Lower lobe of right lung (tissue), 2 donors: ENCODE measurements at places on chromosomes 3 and 15. TPM values are rescaled to one million over a fixed set of nuclear protein-coding genes. Genes with fewer than 3 reads are reported as not detected.

GRCh38 chr15:101025896-101026631, 106.9 kb downstream of the LRRK1 start:
- no peak for DNase-seq
- peaks cover 26% of the 10 kb centered on the region for H3K4me1 ChIP-seq
- H3K27ac ChIP-seq: no peak overlapping the region
- H3K36me3 ChIP-seq: peaks cover 63% of the 10 kb centered on the region
- H3K4me3 ChIP-seq: no peak overlapping the region

DNA sequence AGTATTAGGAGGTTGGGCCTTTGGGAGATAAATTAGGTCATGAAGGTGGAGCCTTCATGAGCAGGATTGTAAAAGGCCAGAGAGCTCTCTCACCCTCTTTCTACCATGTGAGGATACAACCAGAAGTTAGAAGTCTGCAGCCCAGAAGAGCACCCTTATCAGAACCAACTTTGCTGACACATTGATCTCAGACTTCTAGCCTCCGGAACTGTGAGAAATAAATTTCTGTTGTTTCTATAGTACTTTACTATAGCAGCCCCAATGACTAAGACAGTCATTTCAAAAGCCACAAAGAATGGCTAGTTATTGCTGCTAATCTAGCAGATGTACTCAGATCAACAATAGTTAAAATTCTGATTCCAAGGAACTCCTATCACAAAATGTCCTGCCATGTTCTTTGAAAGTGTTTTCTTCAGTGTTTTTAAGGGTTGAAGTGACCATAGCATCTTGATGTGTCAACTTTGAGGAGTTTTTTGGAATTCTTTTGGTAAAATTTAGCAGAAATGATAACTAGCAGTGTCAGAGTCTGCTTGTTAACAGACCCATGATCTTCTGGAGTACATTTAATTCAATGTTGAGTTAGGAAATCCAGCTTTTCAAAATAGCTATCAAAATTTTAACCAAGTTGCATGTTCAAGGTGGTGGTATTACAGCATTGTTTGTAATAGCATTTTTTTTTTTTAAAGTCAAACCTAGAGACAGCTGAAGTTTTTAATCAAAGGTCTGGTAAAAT, 10.3 kb downstream of the DZIP3 start:
- H3K27ac ChIP-seq: no peak overlapping the region
- no peaks in the 10 kb centered on the region for H3K36me3 ChIP-seq
- no peaks in the 10 kb centered on the region for H3K4me1 ChIP-seq
- H3K4me3 ChIP-seq: no peak overlapping the region
- DNase-seq: no peak

DNA sequence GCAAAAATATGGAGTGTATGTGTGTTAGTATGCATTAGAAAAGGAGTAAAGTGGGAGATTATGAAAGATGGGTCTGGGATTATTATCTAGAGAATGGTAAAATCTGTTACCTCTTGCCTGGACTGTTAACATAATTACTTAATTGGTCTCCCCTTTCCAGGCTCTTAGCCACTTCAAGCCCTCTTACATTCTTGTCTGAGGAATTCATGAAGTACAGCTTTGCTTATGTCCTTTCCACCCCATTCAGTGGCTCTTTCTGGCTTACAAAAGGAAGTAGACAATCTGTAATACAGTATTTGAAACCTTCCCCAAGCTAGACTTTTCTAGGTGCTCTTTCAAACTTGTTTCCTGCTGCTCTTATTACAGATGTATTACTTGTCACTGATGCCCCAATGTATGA, 129.8 kb downstream of the MBNL1 start:
- no peaks in the 10 kb centered on the region for H3K27me3 ChIP-seq
- H3K4me1 ChIP-seq: peaks cover 82% of the 10 kb centered on the region
- H3K27ac ChIP-seq: peak overlapping the region; percentile 42
- H3K4me3 ChIP-seq: no peak overlapping the region
- no peak for DNase-seq

GRCh38 chr3:115652738-115653137, 29.4 kb downstream of the GAP43 start:
- H3K4me3 ChIP-seq: no peak overlapping the region
- no peak overlapping the region for H3K27ac ChIP-seq
- H3K36me3 ChIP-seq: no peaks in the 10 kb centered on the region
- no peaks in the 10 kb centered on the region for H3K4me1 ChIP-seq
- no peaks in the 10 kb centered on the region for H3K27me3 ChIP-seq
- DNase-seq: no peak

DNA sequence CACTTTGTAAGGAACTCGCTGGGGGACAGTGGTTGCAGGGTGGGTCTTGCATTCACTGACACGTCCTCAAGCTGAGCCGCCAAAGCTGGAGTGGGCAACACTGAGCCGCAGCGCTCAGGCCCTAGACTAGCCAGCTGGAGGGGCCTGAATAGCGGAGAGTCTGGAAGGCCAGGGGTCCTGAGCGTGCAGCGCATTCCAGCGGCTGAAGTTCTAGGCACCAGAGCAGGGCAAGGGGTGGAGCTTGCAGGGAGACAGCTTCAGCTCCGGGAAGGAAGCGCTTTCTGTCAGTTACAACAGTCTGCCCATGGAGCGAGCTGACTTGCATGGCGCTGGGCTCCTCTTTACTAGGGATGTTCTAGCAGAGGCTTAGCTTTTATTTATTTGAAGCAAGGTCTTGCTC, 2.7 kb downstream of the MAP6D1 start:
- peaks cover 20% of the 10 kb centered on the region for H3K4me1 ChIP-seq
- no peak for DNase-seq
- no peaks in the 10 kb centered on the region for H3K27me3 ChIP-seq
- peaks cover under 1% of the 10 kb centered on the region for H3K36me3 ChIP-seq

- H3K36me3 ChIP-seq: no peaks in the 10 kb centered on the region
- no peak overlapping the region for H3K27ac ChIP-seq
- H3K4me3 ChIP-seq: no peak overlapping the region
- H3K27me3 ChIP-seq: no peaks in the 10 kb centered on the region
- H3K4me1 ChIP-seq: no peaks in the 10 kb centered on the region
Observed at GRCh38 chr15:62275831-62276230, 110.7 kb upstream of the C2CD4B start.

DNA sequence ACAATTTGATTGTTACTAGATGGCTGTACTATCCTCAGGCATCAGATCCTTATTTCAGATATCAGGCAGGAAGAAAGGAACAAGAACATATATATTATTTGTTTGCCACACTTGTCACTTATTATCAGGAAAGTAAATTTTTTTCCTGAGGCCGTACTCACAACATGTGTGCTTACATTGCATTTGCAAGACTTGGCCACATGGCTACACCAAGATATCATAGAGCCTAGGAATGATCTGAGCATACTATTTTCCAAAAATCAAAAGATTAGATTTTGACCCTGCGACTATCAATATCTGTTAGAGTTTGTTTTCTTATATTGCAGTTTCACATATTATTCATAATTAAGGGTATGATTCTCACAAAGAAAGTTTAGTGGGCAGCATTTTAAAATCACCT, 426.2 kb upstream of the BCHE start:
- H3K4me1 ChIP-seq: no peaks in the 10 kb centered on the region
- no peaks in the 10 kb centered on the region for H3K36me3 ChIP-seq
- H3K4me3 ChIP-seq: no peak overlapping the region
- no peak for DNase-seq

DNA sequence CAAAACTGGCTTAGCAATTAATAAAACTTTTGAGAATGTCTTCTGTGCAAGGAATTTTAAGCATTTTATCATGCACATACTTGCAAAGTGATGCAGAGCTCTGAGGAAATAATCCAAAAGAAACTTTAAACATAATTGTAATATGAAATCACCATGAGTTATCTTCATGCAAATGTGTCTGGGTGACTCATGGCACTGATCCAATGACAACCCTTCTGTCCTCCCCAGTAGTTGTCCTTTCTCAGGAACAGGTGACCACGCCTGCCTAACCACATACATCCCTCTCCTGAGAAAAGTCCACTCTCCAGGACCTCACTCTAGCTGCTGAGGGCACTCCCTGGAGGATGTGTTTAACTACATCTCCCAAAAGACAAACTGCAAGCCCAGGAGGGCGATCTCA, 530.6 kb upstream of the IL12A start:
- no peak overlapping the region for H3K27ac ChIP-seq
- H3K4me1 ChIP-seq: no peaks in the 10 kb centered on the region
- no peaks in the 10 kb centered on the region for H3K36me3 ChIP-seq

DNA sequence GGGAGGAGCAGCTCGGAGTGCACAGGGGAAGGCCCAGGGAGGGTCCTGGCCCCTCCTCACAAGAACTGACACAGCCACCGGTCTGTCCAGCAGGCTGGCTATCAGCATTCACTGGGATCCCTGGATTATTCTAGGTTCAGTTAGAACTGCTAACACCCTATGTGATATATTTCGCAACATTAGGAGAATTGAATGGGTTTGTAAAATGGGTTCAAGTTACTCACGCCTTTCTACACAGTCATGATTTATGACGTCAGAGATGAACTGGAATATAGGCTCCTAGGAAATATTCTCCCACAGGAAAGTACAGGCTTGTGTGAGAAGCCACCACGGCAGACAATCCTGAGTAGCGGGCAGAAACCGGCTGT, 969 bp upstream of the BSN start:
- no peak for DNase-seq
- H3K4me3 ChIP-seq: peak overlapping the region; percentile 79
- peaks cover 18% of the 10 kb centered on the region for H3K4me1 ChIP-seq
- H3K36me3 ChIP-seq: no peaks in the 10 kb centered on the region
- H3K27ac ChIP-seq: no peak overlapping the region

GRCh38 chr15:101613130-101614000, 38.8 kb downstream of the TM2D3 start:
- H3K27ac ChIP-seq: no peak overlapping the region
- H3K27me3 ChIP-seq: no peaks in the 10 kb centered on the region
- peaks cover 7% of the 10 kb centered on the region for H3K4me1 ChIP-seq
- H3K4me3 ChIP-seq: no peak overlapping the region
- no peak for DNase-seq
- no peaks in the 10 kb centered on the region for H3K36me3 ChIP-seq

- no peaks in the 10 kb centered on the region for H3K36me3 ChIP-seq
- H3K4me3 ChIP-seq: peak overlapping the region; percentile 54
- no peak overlapping the region for H3K27ac ChIP-seq
- peaks cover 15% of the 10 kb centered on the region for H3K4me1 ChIP-seq
- no peak for DNase-seq
Observed at GRCh38 chr3:39808467-39809180, 785 bp upstream of the MYRIP start.

DNA sequence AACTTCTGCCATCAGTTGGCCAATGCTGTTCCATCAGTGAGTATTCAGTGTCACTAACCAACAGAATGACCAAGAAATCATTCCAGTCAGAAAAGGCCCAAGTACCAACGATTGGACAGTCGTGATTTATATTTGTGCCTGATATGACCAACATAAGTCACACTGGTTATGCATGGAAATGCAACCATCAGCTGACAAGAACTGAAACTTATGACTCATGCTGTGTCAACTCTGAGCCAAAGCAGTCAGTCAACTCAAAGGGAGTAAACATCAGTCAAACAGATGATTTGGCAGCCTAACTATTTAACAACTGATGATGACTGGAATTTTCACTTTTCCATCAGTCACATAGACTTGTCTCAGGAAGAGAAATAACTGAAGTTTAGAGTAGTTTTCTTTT, 142.4 kb downstream of the ANXA2 start:
- H3K27ac ChIP-seq: no peak overlapping the region
- no peaks in the 10 kb centered on the region for H3K27me3 ChIP-seq
- H3K4me1 ChIP-seq: no peaks in the 10 kb centered on the region
- no peak for DNase-seq
- H3K36me3 ChIP-seq: no peaks in the 10 kb centered on the region

DNA sequence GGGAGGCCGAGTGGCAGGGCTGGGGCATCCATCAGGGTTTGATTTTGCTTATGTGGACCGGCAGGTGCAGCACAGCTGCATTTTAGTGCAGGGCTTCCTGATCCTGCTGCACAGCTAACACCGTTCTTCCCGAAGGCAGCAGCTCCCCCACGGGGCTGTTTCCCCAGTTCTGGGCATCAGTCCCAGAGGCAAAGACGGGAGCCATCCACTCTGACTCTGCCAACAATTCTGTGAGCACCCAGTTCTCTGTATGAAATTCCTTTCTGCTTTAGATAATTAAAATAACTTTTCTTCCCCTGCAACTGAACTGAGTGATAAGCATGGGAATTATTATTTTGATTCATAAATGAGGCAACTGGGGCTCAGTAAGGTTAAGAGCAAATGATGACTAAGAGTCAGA, 262.9 kb upstream of the ATP10A start:
- H3K4me1 ChIP-seq: no peaks in the 10 kb centered on the region
- H3K4me3 ChIP-seq: no peak overlapping the region
- H3K27ac ChIP-seq: no peak overlapping the region
- no peaks in the 10 kb centered on the region for H3K27me3 ChIP-seq

DNA sequence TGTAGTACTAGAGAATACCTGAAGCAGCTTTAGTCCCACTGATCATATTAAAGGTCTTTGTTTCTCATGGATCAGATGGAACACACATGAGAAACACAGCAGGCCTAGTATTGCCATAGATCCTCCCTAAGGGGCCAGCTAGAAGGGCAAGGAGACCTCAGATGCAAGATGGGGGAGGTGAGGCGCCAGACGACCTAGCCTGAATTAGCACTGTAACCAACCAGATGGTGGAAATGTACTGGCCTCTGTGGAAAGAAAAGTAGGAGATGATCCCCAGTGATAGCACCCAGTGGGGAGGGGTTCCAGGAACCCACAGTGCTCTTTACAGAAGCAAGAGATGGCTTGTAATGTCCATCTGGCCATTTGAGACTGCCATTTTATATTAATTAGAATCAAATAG, 138.2 kb upstream of the ZNF385D start:
- no peak overlapping the region for H3K4me3 ChIP-seq
- no peaks in the 10 kb centered on the region for H3K36me3 ChIP-seq
- no peak for DNase-seq
- H3K27ac ChIP-seq: no peak overlapping the region
- H3K27me3 ChIP-seq: no peaks in the 10 kb centered on the region
- H3K4me1 ChIP-seq: no peaks in the 10 kb centered on the region

DNA sequence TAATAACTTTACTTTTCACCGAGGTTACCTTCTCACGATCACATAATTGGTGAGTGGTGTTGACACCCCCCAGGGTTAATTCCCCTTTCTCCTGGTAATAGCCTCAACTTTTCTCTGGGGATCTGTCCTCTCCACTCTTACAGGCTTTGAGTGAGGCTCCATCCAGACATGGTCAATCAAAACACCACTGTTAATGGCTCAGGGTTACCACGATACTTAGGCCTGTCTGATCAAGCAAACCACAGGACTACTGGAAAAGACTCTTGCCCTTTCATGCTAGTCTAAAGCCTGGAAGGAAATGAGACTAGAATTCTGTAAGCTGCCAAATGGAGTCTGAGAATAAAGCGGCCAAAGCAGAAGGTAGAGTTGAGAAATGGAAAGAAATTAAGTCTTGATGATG, 56.5 kb upstream of the STT3B start:
- H3K36me3 ChIP-seq: no peaks in the 10 kb centered on the region
- no peak overlapping the region for H3K27ac ChIP-seq
- DNase-seq: no peak
- H3K4me3 ChIP-seq: no peak overlapping the region
- no peaks in the 10 kb centered on the region for H3K4me1 ChIP-seq

- H3K4me3 ChIP-seq: no peak overlapping the region
- H3K36me3 ChIP-seq: no peaks in the 10 kb centered on the region
- H3K4me1 ChIP-seq: peaks cover 37% of the 10 kb centered on the region
- peak overlapping the region; percentile 21 for H3K27ac ChIP-seq
Observed at GRCh38 chr3:99878005-99878404, 60.3 kb downstream of the CMSS1 start.

Gene CLSTN2
- total RNA-seq: 4.5 TPM

Gene TPRG1
- total RNA-seq: 23.4 TPM

Gene NUP210
- total RNA-seq: 22.2 TPM

Gene ZIC4
- not detected for total RNA-seq

Gene CLN6
- 37.9 TPM for total RNA-seq

Gene CCK
- total RNA-seq: not detected

Gene B3GALNT1
- total RNA-seq: 25.8 TPM
